ENCODE measurements at places on chromosomes 16 and 17. TPM values are rescaled to one million over a fixed set of nuclear protein-coding genes. Genes with fewer than 3 reads are reported as not detected.

GRCh38 chr16:77014441-77014840 is 176.5 kb upstream of the MON1B start:
- DNase-seq: no peak

DNA sequence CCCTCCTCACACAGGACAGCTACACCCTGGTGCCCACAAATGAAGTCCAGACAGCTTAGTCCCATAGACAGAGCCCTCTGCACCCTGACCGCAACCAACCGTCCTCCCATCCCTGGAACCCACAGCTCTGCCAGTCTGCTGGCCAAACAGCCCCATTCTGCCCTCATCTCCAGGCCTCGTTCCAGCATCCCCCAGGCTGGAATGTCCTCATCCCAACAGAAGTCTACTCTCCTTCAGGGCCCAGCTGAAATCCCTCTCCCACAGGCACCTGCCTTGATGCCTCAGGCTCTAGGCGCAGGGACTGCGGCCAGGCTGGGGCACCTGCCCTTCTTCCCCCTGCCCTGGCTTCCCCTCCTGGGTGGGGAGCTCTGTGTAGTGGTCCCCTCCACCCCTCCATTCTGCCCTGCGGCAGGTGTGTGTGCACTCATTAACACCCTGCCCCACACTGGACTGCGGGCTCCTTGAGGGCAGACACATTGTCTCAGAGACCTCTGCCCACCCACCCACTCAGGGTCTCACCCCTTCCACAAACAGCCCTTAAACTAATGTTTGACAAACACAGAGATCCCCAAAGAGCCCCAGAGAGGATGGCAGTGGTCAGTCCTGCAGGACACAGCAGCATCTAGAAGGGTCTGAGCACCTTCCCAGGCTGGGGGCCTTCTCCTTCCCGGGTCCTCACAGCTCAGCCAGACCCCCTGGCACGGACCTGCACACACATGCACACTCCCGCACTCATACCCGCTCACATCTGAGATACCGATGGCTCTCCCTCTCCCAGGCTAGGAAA is 820 bp downstream of the GRIN2C start:
- no peak for DNase-seq

GRCh38 chr17:12386225-12386624 is 279.5 kb upstream of the MYOCD start:
- DNase-seq: no peak

- peak; percentile 33 for DNase-seq
Observed at GRCh38 chr17:79841369-79842135, 2.3 kb upstream of the CBX4 start.

Gene MT1A
- 0.94 TPM for total RNA-seq

DNA sequence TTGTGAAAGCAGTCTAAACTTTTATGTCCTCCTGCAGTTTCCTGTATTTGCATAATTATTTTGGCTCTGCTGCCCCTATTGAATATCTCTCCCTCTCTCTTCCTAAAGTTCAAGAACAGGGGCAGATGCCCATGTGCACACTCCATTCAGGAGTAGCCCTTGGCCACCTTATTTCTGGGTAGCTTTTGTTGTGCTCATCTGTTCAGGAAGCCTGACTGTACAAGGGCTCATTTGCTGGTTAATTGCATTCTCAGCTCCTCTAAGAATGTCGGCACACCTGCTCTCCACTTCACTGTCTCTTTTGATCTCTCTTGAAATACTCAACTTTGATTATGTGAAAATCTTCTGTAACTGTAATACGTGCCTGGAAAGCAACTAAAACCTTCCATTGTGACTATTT is 1378.8 kb upstream of the CDH8 start:
- no peak for DNase-seq

DNA sequence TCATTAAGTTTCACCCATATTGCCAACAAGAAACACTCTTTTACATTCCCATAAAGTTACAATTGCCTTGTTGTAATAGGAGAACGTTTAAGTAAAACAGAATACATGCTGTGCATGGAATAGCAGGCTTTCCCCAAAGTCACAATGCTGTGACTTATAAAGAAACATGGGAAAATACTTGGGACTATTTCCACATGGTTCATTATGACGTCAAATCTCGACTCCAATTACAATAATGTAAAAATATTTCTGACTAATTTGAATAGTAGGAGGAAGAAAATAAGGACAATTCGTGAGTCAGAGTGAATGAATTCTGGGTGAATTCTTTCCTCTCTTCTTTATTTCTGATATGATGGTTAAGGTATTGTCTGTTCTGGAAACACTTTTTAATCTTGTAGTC is 52.8 kb downstream of the CDH11 start:
- no peak for DNase-seq

- DNase-seq: no peak
Observed at GRCh38 chr16:85517154-85517553, 96.0 kb upstream of the GSE1 start.

- DNase-seq: peak; percentile 96
Observed at GRCh38 chr16:57984443-57985203, 13.7 kb upstream of the CNGB1 start.

GRCh38 chr17:17661134-17661533 is 20.1 kb upstream of the RAI1 start:
- DNase-seq: no peak

Gene OR3A3
- not detected for total RNA-seq

DNA sequence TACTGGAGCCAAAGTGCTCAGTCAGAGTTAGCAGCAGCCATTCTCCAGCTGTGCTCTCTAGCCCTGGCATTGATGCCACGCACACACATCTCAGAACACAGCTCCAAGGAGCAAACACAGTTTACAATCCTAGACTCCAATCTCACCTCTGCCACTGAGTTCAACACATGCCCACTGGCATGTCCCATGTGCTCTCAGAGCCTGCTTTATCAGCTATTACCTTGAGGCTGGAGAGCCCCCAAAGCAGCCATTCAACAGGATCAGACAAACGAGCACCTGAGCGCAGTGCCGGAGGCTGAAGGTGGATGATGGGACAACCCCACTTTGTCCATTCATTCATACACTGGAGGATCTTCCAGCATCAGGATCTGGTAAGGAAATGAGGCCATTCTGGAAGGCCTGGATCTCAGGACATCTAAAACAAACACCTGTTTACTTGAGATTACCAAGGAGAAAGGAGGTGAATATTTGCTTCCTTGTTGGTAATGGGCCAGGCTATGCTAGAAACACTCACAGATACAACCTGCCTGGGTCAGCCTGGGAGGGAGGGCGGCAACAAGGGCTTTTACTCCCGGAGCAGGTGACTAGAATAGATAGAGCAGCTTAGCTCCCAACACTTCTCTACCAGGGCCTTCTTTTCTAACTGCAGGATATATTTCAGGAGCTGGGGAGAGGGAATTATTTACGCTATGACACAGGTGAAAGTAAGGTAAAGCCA is 25.4 kb downstream of the RANBP10 start:
- DNase-seq: no peak

Gene ARHGDIG
- not detected for total RNA-seq

DNA sequence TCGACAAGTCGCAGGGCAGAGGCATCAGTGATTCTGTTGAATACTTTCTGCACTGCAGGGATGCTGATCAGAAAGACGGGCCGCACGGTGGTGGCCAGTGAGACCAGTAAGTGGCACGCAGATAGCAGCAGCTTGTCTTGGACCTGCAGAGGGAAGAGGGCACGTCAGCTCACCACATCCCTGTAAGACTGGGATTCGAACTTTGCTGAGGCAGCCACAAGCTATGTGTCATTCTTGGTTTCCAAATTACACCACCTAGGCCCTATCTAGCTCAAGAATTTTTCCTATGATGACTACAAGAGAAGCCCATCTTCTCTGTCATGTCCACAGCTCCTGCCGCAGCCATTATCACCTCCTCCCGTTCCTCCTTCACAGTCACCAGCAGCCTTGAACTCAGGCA is 49.4 kb upstream of the GSG1L start:
- DNase-seq: peak; percentile 67

DNA sequence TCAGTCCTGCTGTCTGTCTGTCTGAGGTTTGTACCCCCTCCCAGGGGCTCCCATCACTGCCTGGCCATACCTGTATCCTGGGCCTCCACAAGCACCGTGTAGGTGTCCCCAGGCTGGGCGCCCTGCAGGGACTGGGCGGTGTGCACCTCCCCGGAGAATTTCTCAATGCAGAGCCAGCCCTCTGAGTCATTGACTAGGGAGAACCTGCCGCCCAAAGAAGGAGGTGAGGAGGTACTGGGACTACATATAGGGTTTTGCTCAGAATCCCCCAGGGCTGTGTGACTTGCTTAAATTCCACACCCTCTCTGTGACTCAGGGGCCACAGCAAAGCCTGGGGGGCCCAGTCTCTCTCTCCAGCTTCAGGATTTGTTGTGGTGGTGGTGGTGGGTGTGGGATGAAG is 7.6 kb downstream of the CDH16 start:
- no peak for DNase-seq

- DNase-seq: peak; percentile 59
Observed at GRCh38 chr16:85491058-85491771, 121.9 kb upstream of the GSE1 start.

DNA sequence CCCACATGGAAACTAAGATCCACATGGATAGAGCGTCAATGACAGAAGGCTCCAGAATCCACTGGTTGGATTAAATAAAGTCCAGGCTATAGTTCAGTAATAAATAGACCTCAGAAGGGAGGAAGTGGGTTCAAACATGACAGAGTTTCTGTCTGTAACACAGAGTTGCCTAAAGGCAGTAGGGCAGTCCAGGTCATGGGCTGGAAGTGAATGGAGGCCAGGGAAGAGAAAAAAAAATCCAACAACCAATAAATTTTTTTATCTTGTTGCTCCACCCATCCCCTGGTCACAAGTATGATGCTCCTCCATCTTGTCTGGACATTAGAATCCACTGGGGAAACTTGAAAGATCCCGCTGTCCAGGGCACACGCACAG is 92.4 kb downstream of the RGS9 start:
- DNase-seq: peak; percentile 24

DNA sequence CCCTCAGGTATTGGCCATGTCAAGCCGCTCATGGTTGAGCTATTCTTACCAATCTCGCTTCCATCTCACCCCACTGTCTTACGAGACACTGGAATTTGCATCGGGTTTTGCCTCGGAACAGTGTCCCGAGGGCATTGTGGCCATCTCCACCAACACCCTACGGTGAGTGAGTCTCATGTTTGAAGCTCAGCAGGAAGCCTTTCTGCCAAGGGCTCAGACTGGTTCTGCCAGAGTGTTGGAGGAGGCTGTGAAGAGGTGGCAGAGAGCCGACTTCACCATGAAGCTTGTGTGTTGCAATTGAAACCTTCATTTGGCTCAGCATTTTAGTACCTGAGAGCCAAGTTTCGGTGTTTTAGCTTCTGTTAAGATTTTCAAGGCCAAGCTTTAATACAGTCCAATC is 38.0 kb downstream of the SF3B3 start:
- DNase-seq: no peak

- DNase-seq: no peak
Observed at GRCh38 chr17:71224824-71225575, 895.8 kb upstream of the SOX9 start.

- DNase-seq: no peak
Observed at GRCh38 chr17:9022573-9023391, 1.5 kb downstream of the NTN1 start.

- no peak for DNase-seq
Observed at GRCh38 chr17:80104321-80104955, 3.1 kb downstream of the GAA start.

Gene TERB1
- not detected for total RNA-seq

DNA sequence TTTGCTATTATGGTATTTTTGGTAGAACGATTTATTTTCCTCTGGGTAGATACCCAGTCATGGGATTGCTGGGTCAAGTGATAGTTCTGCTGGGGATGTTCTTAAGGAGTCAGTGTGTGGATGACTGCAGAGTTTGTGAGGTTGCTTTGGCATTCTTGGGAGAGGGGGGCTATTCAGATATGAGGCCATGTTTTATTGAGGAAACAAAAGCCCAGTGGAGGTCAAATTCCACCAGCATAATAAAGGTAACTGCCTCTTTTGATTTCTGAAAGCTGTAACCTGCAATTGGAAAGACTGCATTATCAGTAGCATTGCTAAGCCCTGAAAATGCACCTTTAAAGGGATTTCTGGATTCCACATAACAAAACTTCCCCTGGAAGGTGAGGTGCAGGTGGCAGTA is 43.7 kb upstream of the HNF1B start:
- DNase-seq: no peak

Gene KRTAP9-4
- not detected for total RNA-seq

DNA sequence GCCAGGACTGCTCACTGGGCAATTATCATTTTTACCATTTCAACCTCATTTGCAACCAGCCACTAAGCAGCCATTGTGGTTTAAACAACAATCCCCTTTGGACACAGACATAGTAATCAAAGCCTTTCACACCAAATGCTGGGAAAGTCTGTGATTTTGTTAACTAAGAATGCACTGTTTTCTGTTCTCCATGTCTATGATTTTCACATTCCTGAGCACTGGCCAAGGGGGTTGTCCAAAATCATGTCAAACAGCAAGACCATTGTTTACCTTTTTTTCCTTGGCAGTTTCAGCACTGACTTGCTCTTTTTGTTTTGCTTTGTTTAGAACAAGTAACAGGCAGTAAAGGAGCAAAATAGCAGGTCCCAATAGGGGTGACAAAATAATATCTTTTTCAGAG is 106.3 kb upstream of the SIAH1 start:
- DNase-seq: no peak

Gene JPT2
- 65.9 TPM for total RNA-seq

DNA sequence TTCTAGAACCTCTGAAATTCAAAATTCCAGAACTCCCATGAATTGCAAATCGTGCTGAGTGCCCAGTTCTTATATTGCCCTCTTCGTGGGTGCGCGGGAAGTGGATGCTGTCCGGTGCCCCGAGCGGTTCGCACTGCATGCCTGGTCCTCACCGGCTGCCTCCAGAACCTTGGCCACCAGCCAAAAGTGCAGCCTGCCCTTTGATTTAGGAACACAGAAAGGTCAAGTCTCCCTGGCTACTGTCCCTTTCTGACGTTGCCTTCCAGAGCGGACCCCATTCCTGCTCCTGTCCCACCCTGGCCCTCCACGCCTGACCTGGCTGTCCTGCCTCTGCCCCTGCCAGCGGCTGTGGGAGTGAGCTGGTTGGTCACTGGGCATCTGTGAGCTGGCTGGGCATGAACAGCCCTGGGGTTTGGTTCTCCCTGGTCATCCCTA is 9.7 kb downstream of the NEUROD2 start:
- DNase-seq: no peak

DNA sequence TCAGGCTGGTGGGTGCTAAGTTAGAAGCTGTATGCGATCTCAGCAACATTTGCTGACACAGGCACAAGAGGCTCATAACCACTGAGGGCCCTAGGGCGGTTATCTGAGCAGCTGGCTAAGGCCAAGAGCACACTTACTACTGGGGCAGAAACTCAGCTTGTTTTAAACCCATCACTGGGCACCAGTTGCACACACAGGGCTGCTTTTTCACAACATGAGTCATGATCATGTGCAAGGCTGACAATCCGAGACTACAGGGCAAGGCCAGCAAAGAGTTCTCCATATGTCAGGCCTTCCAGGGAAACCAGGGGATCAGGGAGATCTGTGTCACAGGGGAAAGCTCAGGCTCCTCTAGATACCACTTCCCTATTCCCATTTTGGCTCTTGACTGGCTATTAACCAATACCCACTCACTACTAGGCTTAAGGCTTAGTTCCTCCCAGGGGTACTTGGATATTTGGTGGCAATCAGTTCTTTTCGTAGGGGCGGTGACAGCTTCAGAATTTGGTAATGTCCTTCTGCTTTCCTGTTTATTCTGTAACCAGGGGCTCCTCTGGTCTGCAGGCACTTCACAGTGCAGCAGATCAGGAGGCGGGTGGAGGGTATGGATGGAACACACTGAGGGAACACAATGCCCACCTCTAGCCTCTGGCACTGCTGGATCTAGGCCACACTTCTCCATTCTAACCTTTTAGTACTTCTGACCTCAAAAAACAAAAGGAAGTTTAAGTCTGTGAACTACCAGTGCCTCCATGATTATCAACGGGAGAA is 44.9 kb upstream of the ERN1 start:
- no peak for DNase-seq

GRCh38 chr16:19743816-19744159 is 25.7 kb downstream of the IQCK start:
- no peak for DNase-seq

Measured in activated CD4-positive, alpha-beta memory T cell treated with anti-CD3 and anti-CD28 coated beads for 36 hours (primary cell).